Epithelial cell of esophagus (primary cell): ENCODE measurements at places on chromosomes 1 and 21.

DNA sequence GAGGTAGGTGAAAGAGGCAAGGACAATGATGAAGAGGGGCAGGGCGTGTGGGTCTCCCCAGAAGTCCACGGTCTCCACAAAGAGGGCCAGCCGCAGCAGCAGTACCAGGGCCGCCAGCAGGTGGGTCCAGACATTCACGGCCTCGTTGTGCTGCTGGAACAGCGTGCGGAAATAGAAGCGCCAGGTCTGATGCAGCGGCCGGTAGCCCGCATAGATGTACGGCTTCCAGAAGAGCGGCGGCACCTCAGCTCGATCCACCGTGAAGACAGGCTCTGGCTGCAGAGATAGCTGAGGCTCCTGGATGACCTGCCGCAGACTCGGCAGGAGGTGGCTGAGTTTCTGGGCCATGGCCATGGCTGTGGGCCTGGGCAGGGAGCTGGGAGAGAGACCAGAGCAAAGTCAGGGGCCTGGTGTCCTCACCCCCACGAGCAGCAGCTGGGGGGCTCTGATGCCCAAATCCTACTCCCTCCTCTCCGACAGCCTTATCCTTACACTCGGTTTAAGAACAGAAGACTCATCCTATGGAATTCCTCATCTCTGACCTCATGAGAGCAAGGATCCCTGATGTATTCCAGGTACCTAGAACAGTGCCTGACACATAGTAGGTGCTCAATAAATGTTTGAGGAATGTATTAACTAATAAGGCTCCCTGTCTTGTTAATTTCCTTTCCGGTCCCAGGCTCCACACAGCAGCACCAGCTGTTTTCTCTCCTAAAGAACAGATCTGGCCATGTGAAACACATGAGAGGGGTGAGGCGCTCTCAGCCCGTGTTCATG is 4.4 kb upstream of the AUNIP start:
- DNase-seq, result no peak

- no peak for DNase-seq
Measured at GRCh38 chr1:98102345-98103030, 181.7 kb upstream of the DPYD start.

- peak; percentile 19 for DNase-seq
Measured at GRCh38 chr1:46087891-46088290, 44.5 kb downstream of the PIK3R3 start.

- DNase-seq, result no peak
Measured at GRCh38 chr1:164562061-164562460, 3.1 kb downstream of the PBX1 start.

GRCh38 chr1:57517587-57518374 is 93.9 kb upstream of the DAB1 start:
- no peak for DNase-seq

DNA sequence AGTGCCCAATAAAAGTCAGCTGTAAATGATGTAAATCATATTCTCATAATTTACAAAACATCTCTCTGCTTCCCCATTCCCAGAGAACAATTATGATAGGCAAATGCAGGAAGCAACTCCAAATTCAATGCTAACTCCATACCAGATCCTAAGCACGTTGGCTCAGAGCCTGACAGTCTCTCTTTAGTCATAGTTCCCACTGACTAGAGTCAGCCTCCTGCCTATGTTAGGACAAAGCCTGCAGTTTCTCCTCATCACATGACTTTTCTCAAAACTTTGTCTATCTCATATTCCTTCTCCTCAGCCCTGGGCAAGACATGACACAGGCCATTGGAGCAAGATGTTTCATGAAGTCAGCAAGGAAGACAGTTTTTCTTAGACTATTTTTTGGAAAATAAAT is 101.5 kb upstream of the COL24A1 start:
- peak; percentile 30 for DNase-seq

DNA sequence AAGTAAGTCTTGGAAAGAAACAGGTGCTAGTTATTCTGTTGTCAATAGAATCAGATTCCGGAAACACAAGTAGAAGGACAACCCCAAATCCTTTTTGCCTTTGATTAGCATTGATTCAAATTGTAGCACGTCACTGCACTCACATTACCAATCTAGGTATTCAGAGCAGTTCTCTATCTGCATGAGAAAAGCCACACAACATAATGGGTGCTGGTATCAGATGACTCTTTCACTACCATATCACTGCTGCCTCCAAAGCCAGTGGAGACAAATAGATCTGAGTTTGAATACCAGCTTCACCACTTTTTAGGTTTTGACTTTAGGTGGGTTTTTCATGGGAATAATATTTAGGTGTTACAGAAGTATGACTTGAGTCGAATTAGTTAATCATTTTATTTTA is 38.9 kb downstream of the RTCA start:
- no peak for DNase-seq

GRCh38 chr21:45410865-45411809 is 6.2 kb downstream of the COL18A1 start:
- no peak for DNase-seq

GRCh38 chr1:86226204-86226603 is 69.6 kb upstream of the COL24A1 start:
- DNase-seq, result no peak

DNA sequence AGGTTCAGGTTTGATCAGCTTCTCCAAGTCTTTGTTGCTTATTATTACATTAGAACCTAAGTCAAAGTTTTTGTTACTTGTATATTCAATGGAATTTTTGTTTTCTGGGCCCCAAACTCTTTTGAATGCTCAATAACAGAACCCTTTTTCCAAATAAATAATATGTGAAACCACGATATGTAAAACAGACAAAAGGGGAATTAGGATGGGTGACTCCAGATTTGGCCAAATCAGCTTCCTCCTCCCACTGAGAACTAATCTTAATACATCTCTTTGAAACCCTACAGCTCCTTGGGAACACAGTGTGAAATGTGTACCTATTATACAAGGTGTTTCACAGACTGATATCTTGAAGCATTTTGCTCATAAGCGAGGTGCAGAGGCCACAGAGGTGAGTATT is 67.0 kb upstream of the TNFSF18 start:
- no peak for DNase-seq

DNA sequence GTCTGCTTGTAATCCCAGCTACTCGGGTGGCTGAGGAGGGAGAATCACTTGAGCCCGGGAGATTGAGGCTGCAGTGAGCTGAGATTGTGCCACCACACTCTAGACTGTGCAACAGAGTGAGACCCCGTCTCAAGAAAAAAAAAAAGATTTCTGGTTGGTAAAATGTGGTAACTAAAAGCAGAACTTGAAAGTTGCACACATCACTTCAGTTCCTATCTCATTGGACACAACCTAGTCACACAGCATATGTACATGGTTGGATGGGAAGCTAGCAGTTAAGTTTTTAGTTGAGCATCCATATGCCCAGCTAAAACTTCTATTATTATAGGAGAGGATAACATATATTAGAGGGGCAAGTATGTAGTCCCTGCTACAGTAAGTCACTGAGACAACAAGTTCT is 22.1 kb downstream of the BCAS2 start:
- DNase-seq, result no peak

GRCh38 chr1:22321917-22322316 is 129.7 kb upstream of the ZBTB40 start:
- DNase-seq, result no peak

DNA sequence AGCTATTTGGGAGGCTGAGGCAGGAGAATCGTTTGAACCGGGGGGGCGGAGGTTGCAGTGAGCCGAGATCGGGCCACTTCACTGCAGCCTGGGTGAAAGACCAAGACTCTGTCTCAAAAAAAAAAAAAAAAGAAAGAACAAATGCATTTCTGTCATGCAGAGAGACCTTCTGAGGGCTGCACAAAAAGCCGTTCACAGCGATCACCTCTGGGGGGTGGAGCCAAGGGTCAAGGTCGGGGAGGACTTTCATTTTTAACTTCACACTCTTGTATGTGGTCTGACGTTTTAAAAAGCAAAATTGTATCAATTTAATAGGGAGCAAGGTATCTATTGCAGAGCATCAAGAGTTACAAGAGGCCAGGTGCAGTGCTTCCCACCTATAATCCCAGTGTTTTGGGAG is 26.6 kb upstream of the CLDN14 start:
- DNase-seq, result no peak

DNA sequence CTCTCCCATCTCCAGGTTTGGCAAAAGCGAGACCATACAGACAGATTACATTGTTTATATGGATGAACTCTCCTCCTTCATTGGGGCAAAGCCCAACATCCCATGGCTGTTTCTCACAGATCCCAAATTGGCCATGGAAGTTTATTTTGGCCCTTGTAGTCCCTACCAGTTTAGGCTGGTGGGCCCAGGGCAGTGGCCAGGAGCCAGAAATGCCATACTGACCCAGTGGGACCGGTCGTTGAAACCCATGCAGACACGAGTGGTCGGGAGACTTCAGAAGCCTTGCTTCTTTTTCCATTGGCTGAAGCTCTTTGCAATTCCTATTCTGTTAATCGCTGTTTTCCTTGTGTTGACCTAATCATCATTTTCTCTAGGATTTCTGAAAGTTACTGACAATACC is 26.4 kb downstream of the FMO3 start:
- no peak for DNase-seq

GRCh38 chr1:204672482-204673121 is 12.9 kb downstream of the LRRN2 start:
- no peak for DNase-seq

GRCh38 chr21:16081304-16081703 is 351.5 kb downstream of the USP25 start:
- no peak for DNase-seq

DNA sequence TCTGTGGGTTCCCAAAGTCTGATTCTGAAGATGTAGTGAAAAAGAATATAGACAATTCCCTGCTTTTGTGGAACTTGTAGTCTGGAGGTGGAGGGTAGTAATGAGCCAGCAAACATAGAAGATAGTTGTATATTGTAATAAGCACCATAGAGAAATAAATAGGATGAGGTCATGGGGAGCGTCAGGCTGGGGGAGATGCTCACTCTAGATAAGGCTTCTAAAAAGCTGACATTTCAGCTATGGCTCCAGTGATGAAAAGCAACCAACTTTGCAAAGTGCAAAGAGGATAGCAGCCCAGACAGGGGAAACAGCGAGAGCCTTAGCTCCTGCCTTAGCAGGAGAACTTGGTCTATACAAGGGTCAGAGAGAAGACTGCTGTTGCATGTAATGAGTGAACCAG is 98.0 kb upstream of the RALGPS2 start:
- DNase-seq, result no peak

- DNase-seq, result no peak
Measured at GRCh38 chr1:110677526-110677925, 2.8 kb upstream of the KCNA3 start.

GRCh38 chr1:92797961-92798360 is 13.1 kb upstream of the EVI5 start:
- no peak for DNase-seq

GRCh38 chr1:18649693-18650370 is 19.2 kb downstream of the PAX7 start:
- no peak for DNase-seq

DNA sequence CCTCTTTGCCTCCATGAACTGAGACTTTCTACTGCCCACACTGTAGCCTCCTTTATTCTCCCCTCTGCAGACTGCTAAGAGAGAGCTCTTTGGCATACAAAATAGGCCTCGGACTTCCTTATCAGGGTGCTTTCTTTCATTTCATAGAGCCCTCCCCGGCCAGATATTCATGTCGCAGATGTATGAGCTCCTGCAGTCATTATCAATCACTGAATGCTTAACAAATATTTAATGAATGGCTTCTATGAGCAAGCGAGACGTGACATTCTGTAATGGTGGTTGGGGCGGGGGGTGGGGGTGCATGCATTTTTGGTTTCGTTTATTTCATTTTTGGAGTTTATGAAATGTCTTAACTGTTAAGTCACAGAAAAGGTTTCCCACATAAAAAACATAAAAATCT is 344.8 kb upstream of the KAZN start:
- DNase-seq, result no peak

- DNase-seq, result no peak
Measured at GRCh38 chr21:38944903-38945302, 139.2 kb downstream of the ETS2 start.

DNA sequence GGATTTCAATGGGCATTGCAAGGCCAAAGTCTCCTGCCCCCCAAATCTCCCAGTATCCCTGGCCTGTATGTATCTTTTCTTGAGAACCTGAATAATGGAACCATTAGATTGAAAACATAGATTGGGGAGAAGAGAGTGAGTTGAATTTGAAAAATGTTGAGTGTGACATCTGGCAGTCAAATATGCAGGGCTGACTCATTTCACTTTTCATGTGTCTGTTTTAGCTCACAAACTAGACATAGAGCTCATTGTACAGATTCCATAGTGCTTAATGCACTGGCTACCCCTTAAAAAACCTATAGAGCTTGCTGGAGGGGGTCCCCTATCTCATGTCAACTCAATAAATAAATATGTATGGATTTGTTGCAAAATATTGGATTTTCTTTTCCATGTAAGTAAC is 30.8 kb downstream of the DDR2 start:
- DNase-seq, result peak; percentile 40
